T-helper 1 cell (primary cell): ENCODE measurements at places on chromosomes 12 and 14.

- no peak for DNase-seq
Observed at GRCh38 chr12:116539905-116540482, 19.2 kb upstream of the MAP1LC3B2 start.

GRCh38 chr12:2256453-2256852 lies 203.7 kb downstream of the CACNA1C start:
- DNase-seq: no peak

GRCh38 chr12:64053117-64053516 lies 169.0 kb downstream of the KICS2 start:
- no peak for DNase-seq

GRCh38 chr12:77366616-77367015 lies 301.2 kb upstream of the E2F7 start:
- DNase-seq: no peak

- DNase-seq: no peak
Observed at GRCh38 chr12:70317781-70318180, 48.3 kb upstream of the KCNMB4 start.

GRCh38 chr14:67491741-67492507 lies 3.4 kb upstream of the TMEM229B start:
- DNase-seq: no peak

- peak; percentile 8 for DNase-seq
Observed at GRCh38 chr14:80850197-80850814, 91.2 kb downstream of the CEP128 start.

DNA sequence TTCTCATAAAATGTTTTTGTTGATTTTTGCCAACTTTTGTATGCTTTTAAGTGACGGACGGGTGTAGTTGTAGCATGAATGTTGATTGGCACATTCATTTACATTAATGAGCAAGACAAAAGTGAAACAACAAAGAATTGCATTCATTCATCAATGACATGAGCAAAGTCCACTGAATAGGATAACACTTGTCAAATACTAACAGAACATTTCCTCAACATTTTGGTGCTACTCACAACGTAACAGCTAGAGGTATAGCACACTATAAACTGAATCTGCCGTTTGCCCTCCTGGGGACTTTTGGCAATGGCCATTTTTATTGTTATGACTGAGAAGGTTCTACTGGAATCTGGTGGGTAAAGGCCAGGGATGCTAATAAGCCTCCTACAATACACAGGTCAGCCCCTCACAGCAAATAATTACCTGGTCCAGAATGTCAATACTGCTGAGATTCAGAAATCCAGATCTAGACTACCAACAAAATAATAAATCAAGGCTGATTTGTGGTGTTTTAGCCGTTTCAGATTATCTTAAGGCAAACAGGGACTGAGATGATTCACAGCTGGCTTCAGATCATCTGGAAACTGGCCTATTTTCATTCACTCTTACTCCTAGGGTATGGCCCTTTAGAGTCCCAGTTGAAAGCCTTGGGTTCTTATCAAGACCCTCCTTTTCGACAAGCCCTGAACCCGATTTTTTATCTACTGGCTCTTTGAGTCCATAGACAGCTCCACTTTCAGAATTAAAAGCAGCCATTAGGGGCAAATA lies 22.5 kb upstream of the CDKN3 start:
- no peak for DNase-seq

DNA sequence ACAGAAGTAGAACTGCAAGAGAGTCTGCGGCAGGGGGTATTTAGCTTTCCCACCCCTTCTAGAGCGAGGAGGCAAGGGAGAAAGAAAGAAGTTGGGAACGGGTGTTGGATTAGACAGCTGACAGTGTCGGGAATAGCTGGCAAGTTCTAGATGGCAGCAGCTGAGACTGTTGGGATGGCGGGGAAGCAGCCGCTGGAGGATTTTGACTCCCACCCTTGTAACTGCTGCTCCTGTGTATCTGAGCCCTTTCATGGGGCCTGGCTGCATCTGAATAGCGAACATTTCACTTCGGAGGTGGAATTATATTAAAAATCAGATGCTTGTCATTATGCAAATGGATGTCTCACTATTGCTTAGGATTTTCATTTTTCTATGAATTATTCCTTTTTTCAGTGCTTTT lies 104.6 kb downstream of the AACS start:
- no peak for DNase-seq

DNA sequence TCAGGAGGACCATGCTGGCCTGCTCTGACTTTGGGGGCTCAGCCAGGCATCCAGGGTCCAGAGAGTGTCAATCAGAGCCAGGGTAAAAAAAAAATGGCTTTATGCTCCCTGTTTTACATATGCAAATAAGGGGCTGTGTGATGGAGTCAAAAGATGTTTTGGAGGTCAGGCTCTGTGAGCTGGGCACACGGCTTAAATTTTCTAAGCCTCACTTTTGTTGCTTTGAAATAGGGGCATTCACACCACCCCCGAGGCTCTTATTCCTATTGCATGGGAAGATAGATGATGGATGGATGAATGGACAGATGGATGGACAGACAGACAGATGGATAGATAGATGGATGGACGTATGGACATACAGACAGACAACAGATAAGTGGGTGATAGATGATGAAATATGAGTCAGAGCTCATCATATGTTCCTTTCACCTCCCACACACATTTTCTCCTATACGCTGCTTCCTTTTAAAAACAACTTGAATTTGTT lies 42.7 kb downstream of the RIN3 start:
- no peak for DNase-seq

- DNase-seq: no peak
Observed at GRCh38 chr12:90055071-90055470, 346.4 kb upstream of the ATP2B1 start.
